Suppressor macrophage treated with lipopolysaccharide for 1 hour (primary cell): ENCODE measurements at places on chromosomes 2 and 18.

- no peak for DNase-seq
These were observed 265.5 kb downstream of the NAPG start for GRCh38 chr18:10791169-10791831.

- DNase-seq = no peak
These were observed 79.6 kb upstream of the POMC start for GRCh38 chr2:25247792-25248512.

- no peak for DNase-seq
These were observed 79.4 kb downstream of the EIPR1 start for GRCh38 chr2:3298191-3298590.

DNA sequence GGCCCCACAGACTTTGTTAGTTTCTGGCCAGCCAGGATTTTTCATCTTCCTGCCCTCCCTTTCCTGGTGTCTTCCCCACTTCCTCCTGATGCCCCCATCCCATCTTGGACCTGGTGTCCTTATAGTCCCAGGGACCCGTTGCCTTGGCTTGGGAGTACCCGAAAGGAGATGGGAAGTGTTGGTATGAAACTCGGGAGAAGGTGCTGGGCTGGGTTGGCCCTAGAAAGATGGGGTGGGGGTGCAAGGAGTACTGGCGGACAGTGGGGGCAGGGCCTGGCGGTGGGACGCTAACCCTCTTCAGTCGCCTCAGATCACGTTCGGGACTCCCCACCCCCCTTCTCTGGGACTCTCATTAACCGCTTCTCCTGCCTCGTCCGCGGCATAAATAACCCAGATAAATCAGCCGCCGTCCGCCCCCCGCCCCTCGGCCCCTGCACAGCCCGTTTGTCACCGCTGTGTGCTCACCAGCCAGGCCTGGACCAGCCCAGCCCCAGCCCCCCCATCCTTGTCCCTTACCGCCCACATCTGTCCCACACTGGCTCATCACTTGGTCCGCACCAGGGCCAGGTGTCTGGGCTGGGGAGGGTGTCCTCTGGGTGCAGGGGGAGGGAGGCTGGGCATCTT lies 3.7 kb upstream of the ASIC4 start:
- DNase-seq = no peak

DNA sequence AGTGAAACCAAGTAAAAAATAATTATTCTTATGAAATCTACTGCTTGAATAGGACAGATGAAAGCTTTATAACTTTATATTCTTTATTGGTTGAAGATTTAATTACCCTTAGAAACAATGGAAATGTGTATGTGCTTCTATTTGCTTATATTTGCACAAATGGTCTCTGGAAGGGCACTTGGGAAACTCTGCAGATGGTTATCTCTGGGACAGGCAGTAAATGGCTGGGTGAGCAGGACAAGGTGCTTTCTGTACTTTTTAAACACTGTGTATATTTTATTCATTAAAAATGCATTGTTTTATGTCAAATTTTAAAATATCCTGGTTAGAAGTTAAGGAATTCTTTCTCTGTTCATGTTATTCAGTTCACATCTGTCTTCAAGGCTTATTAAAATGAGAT lies 131.1 kb downstream of the LRRTM4 start:
- DNase-seq = no peak

DNA sequence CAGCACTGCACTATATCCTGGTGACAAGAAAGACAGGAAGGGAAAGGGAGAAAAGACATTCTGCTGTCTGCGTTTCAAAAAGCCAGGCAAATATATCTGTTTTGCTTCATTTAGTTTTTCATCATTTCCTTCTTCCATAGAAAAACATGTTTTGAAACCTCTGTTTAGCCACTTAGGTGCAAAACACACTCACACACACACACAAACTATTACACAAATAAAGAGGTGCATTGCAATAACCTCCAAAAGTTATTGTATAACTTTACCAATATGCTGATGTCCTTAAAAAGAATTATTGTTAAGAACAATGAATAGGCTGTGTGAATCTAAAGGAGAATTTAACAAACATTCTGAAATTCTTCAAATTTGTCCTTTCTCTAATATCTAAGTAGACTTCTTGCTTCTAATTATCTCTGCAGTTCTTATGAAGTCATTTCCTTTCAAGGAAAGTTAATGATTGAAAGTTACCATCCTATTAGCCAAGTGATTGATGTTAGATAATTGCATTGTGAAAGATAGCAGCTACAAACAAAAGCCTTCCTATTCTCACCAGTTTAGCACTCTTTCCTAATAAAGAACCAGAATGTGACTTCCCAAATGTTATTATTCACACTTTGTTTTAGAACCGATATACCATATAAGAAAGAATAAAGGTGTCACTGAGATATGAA lies 516.7 kb downstream of the KCNJ3 start:
- DNase-seq = no peak

- DNase-seq = no peak
These were observed 154.6 kb upstream of the MGAT5 start for GRCh38 chr2:134099273-134099672.

- no peak for DNase-seq
These were observed 609.0 kb downstream of the IRS1 start for GRCh38 chr2:226190479-226191252.

- no peak for DNase-seq
These were observed 224.1 kb downstream of the MTX2 start for GRCh38 chr2:176493226-176493825.

DNA sequence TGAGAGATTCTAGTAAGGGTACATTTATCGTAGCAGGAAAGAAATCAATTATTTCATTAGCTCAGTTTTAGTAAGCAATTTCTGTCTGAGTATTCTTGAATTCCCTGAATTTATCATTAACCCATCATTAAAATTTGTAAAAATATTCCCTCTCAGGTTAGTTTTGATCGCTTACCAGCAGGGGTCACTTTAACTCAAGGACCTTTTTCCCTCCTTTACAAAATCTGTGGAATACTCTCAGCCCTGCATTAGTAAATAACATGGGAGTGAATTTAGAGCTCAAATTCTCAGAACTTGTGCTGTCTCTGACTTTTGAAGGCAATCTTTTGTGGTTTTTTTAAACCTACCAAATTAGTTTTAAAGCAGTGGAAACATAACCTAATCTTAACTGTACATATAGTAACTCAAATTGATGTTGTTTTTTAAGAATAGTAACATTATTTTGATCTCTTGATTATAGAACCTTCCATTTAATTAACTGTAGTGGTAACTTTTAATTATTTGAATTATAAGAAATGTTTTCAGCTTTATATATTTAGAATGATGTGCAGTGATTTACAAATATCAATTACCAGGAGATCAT lies 97.2 kb downstream of the AGPS start:
- peak; percentile 17 for DNase-seq

- no peak for DNase-seq
These were observed at the start of gene LRRFIP1 for GRCh38 chr2:237627441-237628246. TSS of gene LRRFIP1 (plus strand) at chr2:237627587. CDS start at chr2:237627645, 58 bp downstream.

DNA sequence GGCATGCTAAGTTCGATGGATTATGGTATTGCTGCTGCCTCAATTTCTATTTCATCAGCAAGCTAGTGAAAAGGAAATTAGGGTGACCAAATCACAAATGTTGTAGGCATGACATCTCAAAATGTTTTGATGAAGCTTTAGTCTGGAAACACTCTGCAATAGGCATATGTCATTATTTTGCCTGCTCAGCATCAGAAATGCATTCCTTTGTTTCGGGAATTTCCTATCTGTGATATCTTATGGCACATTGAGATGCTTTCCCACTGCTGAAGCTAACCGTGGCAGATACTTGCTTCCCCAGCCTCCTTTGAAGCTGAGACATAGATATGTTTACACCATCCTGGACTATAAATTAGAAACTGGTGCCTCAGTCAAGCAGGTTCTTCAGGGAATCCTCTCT lies 119.7 kb downstream of the CDC42EP3 start:
- no peak for DNase-seq

DNA sequence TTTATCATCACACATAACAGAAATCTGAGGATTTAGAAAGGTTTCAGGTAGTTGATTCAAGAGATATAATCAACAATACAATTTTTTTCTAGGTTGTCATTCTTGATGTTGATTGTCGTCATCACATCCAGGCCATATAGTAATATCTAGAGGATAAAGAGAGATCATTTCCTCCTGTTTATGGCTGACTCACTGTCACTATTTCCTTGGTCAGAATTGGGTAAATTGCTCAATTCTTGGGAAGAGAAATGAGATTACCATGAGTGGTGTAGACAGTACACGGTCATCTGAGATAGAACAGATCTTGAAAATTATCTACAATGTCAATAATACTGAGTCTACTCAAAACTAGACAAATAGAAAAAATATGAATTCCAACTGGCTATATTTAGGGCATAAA lies 78.8 kb downstream of the ZNF804A start:
- DNase-seq = peak; percentile 45

GRCh38 chr18:14089781-14090180 lies 42.5 kb downstream of the ZNF519 start:
- no peak for DNase-seq

DNA sequence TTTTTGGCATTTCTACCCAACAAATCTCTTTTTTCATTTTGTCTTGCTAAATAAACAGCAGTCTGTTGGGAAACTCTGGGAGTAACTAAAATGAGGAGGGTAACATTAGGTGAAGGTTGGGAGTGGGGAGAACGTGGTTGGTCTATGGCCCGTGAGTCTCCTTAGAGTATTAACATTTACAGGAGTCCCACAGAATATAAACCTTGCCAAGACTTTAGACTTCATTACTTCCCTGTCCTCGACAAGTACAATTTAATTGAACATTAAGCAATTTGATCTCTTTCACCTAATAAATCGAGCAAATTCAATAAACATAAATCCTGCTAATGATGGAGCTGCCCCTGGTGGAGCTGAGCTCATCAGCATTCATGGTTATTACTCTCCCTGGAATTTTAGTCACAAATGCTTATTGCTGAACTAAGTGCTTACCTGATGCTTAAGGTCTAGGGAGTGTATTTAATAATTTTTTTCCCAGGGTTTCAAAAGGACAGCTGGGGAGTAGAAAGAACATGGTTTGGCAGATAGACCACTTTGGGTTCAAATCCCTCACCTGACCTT lies 95.1 kb upstream of the RASGRP3 start:
- no peak for DNase-seq

- no peak for DNase-seq
These were observed 101.6 kb downstream of the INO80D start for GRCh38 chr2:205984381-205984780.

DNA sequence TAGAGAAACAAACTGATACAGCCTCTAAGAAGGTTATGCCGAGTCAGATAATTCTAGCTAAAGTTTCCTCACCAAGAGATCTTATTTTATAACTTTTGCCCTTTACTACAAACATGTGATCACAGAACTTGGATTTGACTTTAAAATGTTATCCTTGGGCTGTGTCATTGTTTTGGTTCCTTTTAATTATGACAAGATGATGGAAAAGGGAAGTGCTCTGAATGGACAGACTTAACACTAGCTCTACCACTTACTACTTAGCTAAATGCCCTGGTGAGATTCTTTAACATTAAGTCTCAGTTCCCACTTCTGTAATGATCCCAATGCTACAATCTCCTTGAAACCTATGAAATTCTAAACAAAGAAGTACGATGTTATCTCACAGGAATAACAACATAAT lies 69.9 kb downstream of the RTTN start:
- peak; percentile 61 for DNase-seq

- no peak for DNase-seq
These were observed 22.1 kb downstream of the TNP1 start for GRCh38 chr2:216837740-216838139.

DNA sequence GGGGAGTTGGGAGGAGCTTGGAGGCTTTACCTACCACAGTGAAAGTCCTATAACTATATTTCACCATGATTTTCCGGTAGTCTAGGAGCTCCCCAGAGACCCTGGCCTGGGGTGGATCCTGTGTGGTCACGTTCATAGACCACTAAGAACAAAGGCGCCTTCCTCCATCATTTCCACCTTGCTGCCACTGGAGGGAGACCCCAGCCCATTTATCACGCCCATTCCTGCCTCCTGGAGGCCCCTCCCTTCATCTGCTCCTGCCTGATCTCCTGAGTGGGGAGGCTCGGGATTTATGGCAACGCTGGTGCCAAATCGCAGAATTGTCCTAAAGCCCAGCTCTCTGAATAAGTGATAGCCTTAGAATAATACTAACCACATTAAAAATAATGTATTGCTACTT lies 507.6 kb upstream of the SPHKAP start:
- DNase-seq = no peak

- DNase-seq = peak; percentile 70
These were observed 15.0 kb downstream of the HS1BP3 start for GRCh38 chr2:20635675-20636584.

- no peak for DNase-seq
These were observed 256.9 kb upstream of the CNTNAP5 start for GRCh38 chr2:123768233-123768632.

GRCh38 chr18:76130845-76131244 lies 364.2 kb downstream of the ZNF516 start:
- DNase-seq = no peak

DNA sequence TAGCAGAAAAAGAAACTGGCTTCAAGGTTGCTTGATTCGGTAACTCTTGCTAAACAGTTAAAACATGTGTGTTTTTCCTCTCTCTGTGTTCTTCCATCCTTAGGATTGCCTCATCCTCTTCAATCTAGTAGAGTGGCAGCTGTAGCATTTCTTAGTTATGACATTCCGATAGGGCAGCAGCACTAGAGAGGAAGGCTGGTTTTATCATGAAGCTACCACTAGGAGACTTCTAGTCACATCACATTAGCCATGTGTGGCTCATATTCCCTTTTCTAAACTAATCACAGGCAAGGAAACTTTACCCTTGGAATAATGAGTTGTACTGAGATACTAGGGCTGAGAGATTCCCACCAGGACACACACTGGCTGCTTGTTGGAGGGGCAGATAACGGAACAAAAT lies 187.6 kb downstream of the DOK6 start:
- DNase-seq = no peak

- DNase-seq = no peak
These were observed 22.7 kb downstream of the IAH1 start for GRCh38 chr2:9497017-9497416.

DNA sequence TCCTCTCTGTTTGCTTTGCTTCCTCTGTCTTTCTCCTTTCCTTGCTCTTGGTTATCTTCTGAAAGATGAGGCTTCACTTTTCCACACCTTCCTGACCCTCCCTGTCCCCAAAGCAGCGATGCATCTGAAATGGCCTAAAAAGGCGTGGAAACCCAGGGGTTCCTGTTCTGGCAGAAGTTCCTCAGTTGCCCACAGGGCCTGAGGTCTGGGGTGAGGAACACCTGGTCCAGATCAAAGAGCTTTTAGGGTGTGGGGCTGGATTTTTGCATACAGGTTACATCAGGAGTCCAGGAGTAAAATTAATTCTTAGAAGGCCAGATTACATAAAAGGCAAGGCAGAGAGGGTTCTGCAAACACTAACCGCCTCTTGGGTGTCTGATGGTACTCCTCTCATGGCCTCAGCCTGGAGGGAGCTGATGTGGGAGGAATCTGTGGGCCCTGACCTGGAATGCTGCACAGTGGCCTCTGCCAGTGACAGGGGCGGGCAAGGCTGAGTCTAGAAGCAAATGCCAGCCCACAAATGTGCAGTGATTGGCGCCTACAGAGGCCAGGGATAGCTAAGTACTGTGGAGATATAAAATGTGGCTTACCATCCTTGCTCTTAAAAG lies 41.8 kb downstream of the INPP4A start:
- no peak for DNase-seq

GRCh38 chr2:63545023-63545422 lies 43.3 kb downstream of the WDPCP start:
- DNase-seq = no peak
